Right lobe of liver (tissue), 6 donors: ENCODE measurements at places on chromosomes 11 and 22. TPM values are rescaled to one million over a fixed set of nuclear protein-coding genes. Genes with fewer than 3 reads are reported as not detected.

Gene PHLDB1
- 5.4 TPM for total RNA-seq

Gene APOA5
- total RNA-seq: 290 TPM

Gene MEN1
- 15.5 TPM for total RNA-seq

Gene CHRNA10
- total RNA-seq: 0.61 TPM

Gene XKR3
- not detected for total RNA-seq

Gene FAM180B
- not detected for total RNA-seq

Gene C11orf91
- not detected for total RNA-seq

Gene NLRP10
- not detected for total RNA-seq

Gene FAM227A
- 0.18 TPM for total RNA-seq

Gene SLC22A12
- 0.22 TPM for total RNA-seq

Gene HBG1
- not detected for total RNA-seq

Gene MEI1
- total RNA-seq: 0.55 TPM

Gene MYBPC3
- not detected for total RNA-seq

Gene ACP2
- total RNA-seq: 62.1 TPM

Gene ZNF408
- total RNA-seq: 6.4 TPM

Gene RTL10
- 6.6 TPM for total RNA-seq

Gene WNT7B
- 0.12 TPM for total RNA-seq

Gene TENM4
- total RNA-seq: 0.04 TPM

Gene PHLDA2
- 12.7 TPM for total RNA-seq

Gene SCGB1D4
- total RNA-seq: not detected

Gene MCHR1
- 1.4 TPM for total RNA-seq

Gene ROBO4
- 10.4 TPM for total RNA-seq

Gene OR51B2
- not detected for total RNA-seq

Gene RAB39A
- 1.2 TPM for total RNA-seq

Gene RFPL1
- 0.35 TPM for total RNA-seq

Gene SLC17A6
- not detected for total RNA-seq

Gene CDHR5
- 84.5 TPM for total RNA-seq

Gene OR5L1
- total RNA-seq: not detected

Gene TMPRSS13
- 0.12 TPM for total RNA-seq

Gene ZBED4
- total RNA-seq: 4.6 TPM

Gene SWAP70
- total RNA-seq: 7.5 TPM

Gene SLC39A13
- total RNA-seq: 18.1 TPM

Gene NXPE1
- not detected for total RNA-seq

Gene DEUP1
- not detected for total RNA-seq
